ENCODE measurements at places on chromosomes 16 and 17.

GRCh38 chr16:8168016-8168415 lies 422.3 kb downstream of the TMEM114 start:
- no peak for DNase-seq

GRCh38 chr16:19853742-19854542 lies 30.7 kb downstream of the GPRC5B start:
- DNase-seq = no peak

DNA sequence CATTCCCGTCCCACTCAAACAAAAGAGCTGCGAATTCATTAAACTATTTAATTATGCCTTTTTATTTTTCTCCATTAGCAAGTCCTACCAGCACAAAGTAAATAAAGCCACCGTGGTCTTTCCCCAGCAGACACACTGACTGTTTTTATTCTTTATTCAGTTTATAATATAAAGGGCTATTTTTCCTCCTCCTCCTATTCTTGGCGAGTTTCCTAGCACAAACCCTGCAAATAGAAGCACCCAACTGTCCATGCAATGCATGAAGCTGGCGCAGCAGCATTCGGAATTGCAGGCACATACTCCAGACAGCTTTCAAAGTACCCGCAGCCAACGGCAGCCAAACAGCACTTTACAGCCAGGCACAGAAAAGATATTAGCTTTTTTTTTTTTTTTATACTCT lies 583.4 kb upstream of the PSMD7 start:
- peak; percentile 79 for DNase-seq

GRCh38 chr16:77759821-77760220 lies 28.5 kb upstream of the VAT1L start:
- no peak for DNase-seq

DNA sequence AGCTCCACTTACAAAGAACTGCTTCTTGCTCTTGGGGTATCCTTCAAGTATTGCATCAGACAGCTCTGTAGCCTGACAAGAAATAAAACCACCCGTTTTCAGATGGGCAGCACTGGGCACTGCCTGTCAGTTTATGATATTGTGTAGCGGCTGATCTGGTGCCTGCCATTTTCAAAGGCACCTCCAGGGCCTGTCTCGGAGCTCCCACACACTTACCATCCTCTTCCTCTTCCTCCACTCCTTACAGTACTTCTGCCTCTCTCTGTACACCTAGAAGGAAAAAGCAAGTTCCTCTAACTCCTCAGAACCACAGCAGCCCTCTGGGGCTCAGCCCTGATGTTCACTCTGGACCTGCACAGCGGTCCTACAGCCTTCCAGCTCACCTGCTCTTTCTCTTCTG lies 4.4 kb downstream of the PSMC3IP start:
- no peak for DNase-seq

- no peak for DNase-seq
These were observed 601 bp downstream of the JMJD8 start for GRCh38 chr16:683396-684070.
